ENCODE measurements at places on chromosomes 2 and 18. TPM values are rescaled to one million over a fixed set of nuclear protein-coding genes. Genes with fewer than 3 reads are reported as not detected.

Gene RSAD2
- 13.9 TPM for total RNA-seq

Gene FAM110C
- total RNA-seq = 6.2 TPM

Gene MAP2
- total RNA-seq = 215 TPM

Gene EHD3
- 27.0 TPM for total RNA-seq

Gene HNMT
- 158 TPM for total RNA-seq

Gene SERPINB12
- total RNA-seq = not detected

Gene CGREF1
- 22.7 TPM for total RNA-seq

Gene CPO
- total RNA-seq = 0.40 TPM

Gene PLEK
- 12.3 TPM for total RNA-seq

Gene PARD6G
- total RNA-seq = 11.8 TPM

Gene NEB
- 8.5 TPM for total RNA-seq

Gene ALK
- total RNA-seq = 12.4 TPM

Gene RFTN2
- total RNA-seq = 76.5 TPM

Gene NT5DC4
- not detected for total RNA-seq

- peaks cover 41% of the 10 kb centered on the region for H3K36me3 ChIP-seq
- no peak overlapping the region for H3K4me3 ChIP-seq
- H3K4me1 ChIP-seq = no peaks in the 10 kb centered on the region
- no peaks in the 10 kb centered on the region for H3K27me3 ChIP-seq
- no peak for DNase-seq
Observed at GRCh38 chr2:69902213-69902922, 8.6 kb downstream of the SNRNP27 start.

- peaks cover 2% of the 10 kb centered on the region for H3K36me3 ChIP-seq
- no peaks in the 10 kb centered on the region for H3K27me3 ChIP-seq
- DNase-seq = no peak
- no peak overlapping the region for H3K27ac ChIP-seq
- H3K4me3 ChIP-seq = no peak overlapping the region
Observed at GRCh38 chr2:105935063-105935462, 190.4 kb downstream of the NCK2 start.

DNA sequence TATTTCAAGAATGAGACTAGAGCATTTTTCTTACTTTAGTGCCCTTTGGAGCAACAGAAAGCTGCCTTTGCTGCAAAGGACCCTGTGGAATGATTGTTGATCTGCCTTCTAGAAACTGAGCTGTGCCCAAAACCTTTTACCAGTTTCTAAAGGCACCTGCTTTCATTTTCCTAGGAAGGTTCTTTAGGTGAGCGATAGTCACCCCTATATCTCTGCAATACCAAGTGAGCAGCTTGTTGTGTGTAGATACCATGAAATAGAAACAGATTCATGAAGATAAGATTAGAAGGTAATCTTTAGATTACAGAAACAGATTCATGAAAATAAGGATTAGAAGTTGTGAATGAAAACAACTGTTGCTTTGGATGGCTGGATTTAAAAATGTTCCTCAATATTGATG, 202.3 kb downstream of the PLCL1 start:
- H3K27me3 ChIP-seq = no peaks in the 10 kb centered on the region
- no peak for DNase-seq
- no peak overlapping the region for H3K4me3 ChIP-seq
- H3K36me3 ChIP-seq = no peaks in the 10 kb centered on the region
- H3K4me1 ChIP-seq = no peaks in the 10 kb centered on the region
- no peak overlapping the region for H3K27ac ChIP-seq

- H3K36me3 ChIP-seq = no peaks in the 10 kb centered on the region
- no peak overlapping the region for H3K27ac ChIP-seq
Observed at GRCh38 chr2:155498106-155498505, 799.6 kb downstream of the KCNJ3 start.

DNA sequence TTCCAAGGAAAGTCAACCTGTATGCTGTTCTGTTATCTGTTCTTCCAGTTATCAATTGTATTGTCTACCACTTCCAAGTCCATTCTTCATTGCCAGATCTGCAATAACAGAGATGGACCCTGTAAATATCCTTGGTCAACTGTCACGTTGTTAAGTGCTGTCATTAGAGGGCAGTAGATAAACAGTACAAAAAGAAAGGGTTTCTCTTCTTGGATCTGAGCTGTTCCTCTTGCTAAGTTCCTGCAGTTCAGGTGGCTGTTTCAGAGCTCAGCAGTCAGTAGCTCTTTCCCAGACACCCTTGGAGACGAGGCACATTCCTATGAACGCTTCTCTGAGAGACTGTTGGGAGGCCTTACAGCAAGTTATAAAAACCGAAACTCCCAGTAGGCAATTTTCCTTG, 957.1 kb upstream of the CHAC2 start:
- H3K27ac ChIP-seq = no peak overlapping the region
- no peak for DNase-seq
- H3K4me3 ChIP-seq = no peak overlapping the region
- no peaks in the 10 kb centered on the region for H3K36me3 ChIP-seq
- no peaks in the 10 kb centered on the region for H3K4me1 ChIP-seq

- no peaks in the 10 kb centered on the region for H3K27me3 ChIP-seq
- DNase-seq = no peak
- H3K4me1 ChIP-seq = no peaks in the 10 kb centered on the region
- no peak overlapping the region for H3K4me3 ChIP-seq
- no peaks in the 10 kb centered on the region for H3K36me3 ChIP-seq
Observed at GRCh38 chr2:233768076-233768475, 8.0 kb downstream of the UGT1A1 start.

GRCh38 chr18:28606686-28607085, 429.8 kb upstream of the CDH2 start:
- no peaks in the 10 kb centered on the region for H3K36me3 ChIP-seq
- no peaks in the 10 kb centered on the region for H3K4me1 ChIP-seq
- no peak for DNase-seq
- H3K27ac ChIP-seq = no peak overlapping the region

DNA sequence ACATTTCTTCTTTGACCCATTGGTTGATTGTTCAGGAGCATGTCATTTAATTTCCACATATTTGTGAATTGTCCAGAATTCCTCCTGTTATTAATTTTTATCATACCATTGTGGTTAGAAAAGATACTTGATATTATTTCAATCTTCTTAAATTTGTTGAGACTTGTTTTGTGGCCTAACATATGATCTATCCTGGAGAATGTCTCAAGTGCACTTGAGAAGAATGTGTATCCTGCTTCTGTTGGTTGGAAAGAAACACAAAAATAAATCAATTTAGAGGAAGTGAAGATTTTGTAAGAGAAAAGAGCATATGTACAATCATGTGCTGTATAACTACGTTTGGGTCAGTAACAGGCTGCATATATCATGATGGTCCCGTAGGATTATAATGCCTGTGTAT, 118.6 kb upstream of the CDC42EP3 start:
- no peaks in the 10 kb centered on the region for H3K4me1 ChIP-seq
- no peak overlapping the region for H3K4me3 ChIP-seq
- H3K27me3 ChIP-seq = no peaks in the 10 kb centered on the region
- no peak overlapping the region for H3K27ac ChIP-seq
- no peak for DNase-seq

DNA sequence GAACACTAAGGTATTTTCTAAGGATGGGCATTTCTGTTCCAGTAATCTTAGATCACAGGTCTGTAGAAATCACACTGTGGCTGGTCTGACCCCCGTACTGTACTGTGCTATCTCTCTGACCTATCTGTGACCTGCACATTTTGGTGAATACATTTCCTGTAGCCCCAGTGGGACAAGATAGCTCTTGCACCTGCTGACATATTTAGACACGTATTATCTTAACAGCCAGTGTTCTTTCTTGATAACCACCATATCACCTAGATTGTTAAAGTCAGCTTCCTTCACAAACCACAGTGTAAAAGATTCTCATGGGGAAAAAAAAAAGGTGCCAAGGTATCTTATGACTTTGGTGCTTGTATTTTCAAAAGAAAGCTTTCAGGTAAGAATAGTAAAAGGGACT, 39.8 kb upstream of the TMEM247 start:
- H3K27ac ChIP-seq = no peak overlapping the region
- H3K27me3 ChIP-seq = no peaks in the 10 kb centered on the region
- no peak overlapping the region for H3K4me3 ChIP-seq
- no peaks in the 10 kb centered on the region for H3K36me3 ChIP-seq
- no peaks in the 10 kb centered on the region for H3K4me1 ChIP-seq
- DNase-seq = no peak

- H3K4me3 ChIP-seq = no peak overlapping the region
- peaks cover 90% of the 10 kb centered on the region for H3K36me3 ChIP-seq
- DNase-seq = no peak
- H3K27ac ChIP-seq = no peak overlapping the region
Observed at GRCh38 chr18:74515620-74516231, 18.6 kb upstream of the CNDP1 start.

- no peaks in the 10 kb centered on the region for H3K4me1 ChIP-seq
- no peak for DNase-seq
- no peak overlapping the region for H3K27ac ChIP-seq
- H3K27me3 ChIP-seq = no peaks in the 10 kb centered on the region
- no peak overlapping the region for H3K4me3 ChIP-seq
Observed at GRCh38 chr2:156031121-156031520, 301.4 kb downstream of the NR4A2 start.

GRCh38 chr2:15560140-15560987, 770 bp downstream of the NBAS start:
- H3K27me3 ChIP-seq = no peaks in the 10 kb centered on the region
- peaks cover 2% of the 10 kb centered on the region for H3K4me1 ChIP-seq
- H3K36me3 ChIP-seq = peaks cover 3% of the 10 kb centered on the region
- peak; percentile 71 for DNase-seq

GRCh38 chr18:24103320-24104021, 35.4 kb upstream of the CABYR start:
- no peaks in the 10 kb centered on the region for H3K27me3 ChIP-seq
- no peak for DNase-seq
- H3K36me3 ChIP-seq = peaks cover 4% of the 10 kb centered on the region
- H3K4me3 ChIP-seq = no peak overlapping the region
- no peak overlapping the region for H3K27ac ChIP-seq
- peaks cover 2% of the 10 kb centered on the region for H3K4me1 ChIP-seq

- peak; percentile 79 for DNase-seq
- no peaks in the 10 kb centered on the region for H3K4me1 ChIP-seq
- H3K4me3 ChIP-seq = no peak overlapping the region
Observed at GRCh38 chr2:149160195-149160594, 121.7 kb downstream of the LYPD6B start.

- H3K4me3 ChIP-seq = no peak overlapping the region
- no peaks in the 10 kb centered on the region for H3K4me1 ChIP-seq
- no peaks in the 10 kb centered on the region for H3K27me3 ChIP-seq
- H3K36me3 ChIP-seq = no peaks in the 10 kb centered on the region
- no peak overlapping the region for H3K27ac ChIP-seq
Observed at GRCh38 chr18:56067214-56067894, 479.4 kb upstream of the TCF4 start.

- H3K27ac ChIP-seq = no peak overlapping the region
- no peaks in the 10 kb centered on the region for H3K36me3 ChIP-seq
- no peak overlapping the region for H3K4me3 ChIP-seq
- DNase-seq = no peak
- H3K4me1 ChIP-seq = peaks cover 4% of the 10 kb centered on the region
Observed at GRCh38 chr18:50398947-50399346, 24.1 kb downstream of the SKA1 start.

DNA sequence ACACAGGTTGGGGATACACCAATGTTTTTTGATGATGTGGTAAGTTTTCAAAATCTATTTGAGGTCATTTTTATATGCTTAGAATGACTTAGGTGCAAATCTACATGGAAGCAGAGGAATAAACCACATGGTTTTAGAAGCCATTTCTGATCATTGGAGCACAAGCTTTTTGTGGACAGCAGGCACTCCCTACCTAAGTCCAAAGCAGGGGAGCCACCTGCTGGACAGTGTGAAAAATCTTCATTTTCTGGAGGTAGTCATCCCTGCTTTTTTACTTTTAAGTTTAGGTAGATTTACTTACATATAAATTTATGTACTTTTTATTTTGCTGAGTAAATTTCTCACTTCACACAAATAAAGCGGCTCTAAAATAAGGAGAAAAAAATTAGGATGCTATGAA, 323.2 kb downstream of the PLCL1 start:
- no peaks in the 10 kb centered on the region for H3K4me1 ChIP-seq
- no peaks in the 10 kb centered on the region for H3K36me3 ChIP-seq
- no peak overlapping the region for H3K27ac ChIP-seq
- no peaks in the 10 kb centered on the region for H3K27me3 ChIP-seq
- no peak overlapping the region for H3K4me3 ChIP-seq
- peak; percentile 15 for DNase-seq

- H3K36me3 ChIP-seq = no peaks in the 10 kb centered on the region
- no peaks in the 10 kb centered on the region for H3K27me3 ChIP-seq
- H3K27ac ChIP-seq = no peak overlapping the region
- H3K4me1 ChIP-seq = no peaks in the 10 kb centered on the region
- no peak overlapping the region for H3K4me3 ChIP-seq
Observed at GRCh38 chr2:5020116-5020875, 671.9 kb upstream of the SOX11 start.

DNA sequence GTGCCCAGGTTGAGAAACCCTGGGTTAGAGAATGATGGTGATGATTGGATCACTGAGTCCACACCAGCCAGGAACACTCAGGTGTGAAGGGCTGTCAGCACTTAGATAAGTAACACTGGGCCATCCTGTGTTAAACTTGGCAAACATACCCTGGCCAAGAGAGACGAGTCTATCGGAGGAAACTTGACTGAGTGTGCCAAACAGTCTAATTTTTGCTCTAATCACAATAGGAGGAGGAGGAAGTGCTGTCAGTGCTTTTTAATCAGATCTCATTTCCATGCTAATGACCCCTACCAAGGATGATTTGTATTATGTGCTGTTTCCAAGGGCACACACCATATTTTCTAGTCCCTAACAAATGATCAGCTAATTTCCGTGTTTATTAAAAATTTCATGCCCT, 63.8 kb upstream of the SEC11C start:
- no peak for DNase-seq
- no peaks in the 10 kb centered on the region for H3K27me3 ChIP-seq
- H3K36me3 ChIP-seq = no peaks in the 10 kb centered on the region

- peaks cover 44% of the 10 kb centered on the region for H3K27me3 ChIP-seq
- peak overlapping the region; percentile 76 for H3K27ac ChIP-seq
- no peak overlapping the region for H3K4me3 ChIP-seq
- no peak for DNase-seq
- H3K4me1 ChIP-seq = peaks cover 64% of the 10 kb centered on the region
Observed at GRCh38 chr2:176164201-176164600, 7.1 kb downstream of the HOXD3 start.

DNA sequence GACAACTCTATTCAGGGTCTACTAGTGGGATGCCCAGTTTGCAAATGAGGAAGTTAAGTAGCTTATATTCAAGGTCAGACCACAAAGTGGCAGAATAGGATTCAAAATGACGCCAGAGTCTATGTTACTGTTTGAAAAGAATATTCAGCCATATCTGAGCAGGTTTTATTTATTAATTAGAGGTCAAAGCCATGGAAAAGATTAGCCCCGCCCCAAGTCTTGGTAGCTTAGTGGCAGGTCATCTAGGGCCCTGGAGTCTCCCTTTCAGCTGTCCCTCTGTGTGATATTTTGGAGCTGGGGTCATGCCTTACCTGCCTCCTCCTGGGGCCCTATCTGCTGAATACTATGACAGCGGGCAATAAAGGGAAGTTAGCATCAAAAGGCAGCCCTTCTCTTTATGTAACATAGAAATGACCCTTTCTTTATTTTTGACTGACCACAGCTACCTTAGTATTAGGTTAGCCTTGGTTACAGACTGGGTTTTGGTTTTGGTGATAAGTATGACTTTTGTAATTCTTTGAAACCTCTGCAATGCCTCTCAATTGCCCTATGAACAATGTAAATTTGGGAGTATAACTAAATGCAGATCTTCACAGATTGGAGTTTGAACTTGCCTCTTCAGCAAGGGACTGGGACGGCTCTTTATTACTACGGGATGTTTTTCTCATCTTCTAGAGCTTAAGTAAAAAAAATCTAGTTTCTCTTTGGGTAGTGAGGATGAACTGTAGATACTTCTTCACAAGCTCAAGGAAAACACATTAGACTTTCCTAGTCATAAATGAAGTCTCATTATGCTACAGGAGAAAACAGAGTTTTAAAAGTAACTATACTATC, 153.0 kb upstream of the ITGA4 start:
- no peak for DNase-seq
- no peaks in the 10 kb centered on the region for H3K27me3 ChIP-seq
- no peaks in the 10 kb centered on the region for H3K4me1 ChIP-seq
- no peaks in the 10 kb centered on the region for H3K36me3 ChIP-seq
- H3K4me3 ChIP-seq = no peak overlapping the region
- H3K27ac ChIP-seq = no peak overlapping the region

All from spinal cord (tissue), 10 donors.